ENCODE measurements at places on chromosomes 5 and 9. TPM values are rescaled to one million over a fixed set of nuclear protein-coding genes. Genes with fewer than 3 reads are reported as not detected.
A peak's percentile ranks its signal among the peaks of the same experiment; 100 is the strongest.

DNA sequence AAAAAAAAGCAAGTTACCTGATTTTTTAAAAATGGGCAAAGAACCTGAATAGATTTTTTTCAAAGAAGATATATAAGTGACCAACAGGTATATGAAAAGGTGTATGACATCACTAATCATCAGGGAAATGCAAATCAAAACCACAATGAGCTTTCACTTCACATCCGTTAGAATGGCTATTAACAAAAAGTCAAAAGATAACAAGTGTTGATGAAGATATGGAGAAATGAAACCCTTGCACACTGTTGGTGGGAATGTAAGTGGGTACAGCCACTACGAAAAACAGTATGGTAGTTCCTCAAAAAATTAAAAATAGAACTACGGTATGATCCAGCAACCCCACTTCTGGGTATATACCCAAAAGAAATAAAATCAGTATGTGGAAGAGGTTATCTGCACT is 134.8 kb downstream of the UGCG start:
- DNase-seq: no peak

- peak; percentile 38 for DNase-seq
These were observed 71.4 kb downstream of the SLF1 start for GRCh38 chr5:94689908-94690307.

DNA sequence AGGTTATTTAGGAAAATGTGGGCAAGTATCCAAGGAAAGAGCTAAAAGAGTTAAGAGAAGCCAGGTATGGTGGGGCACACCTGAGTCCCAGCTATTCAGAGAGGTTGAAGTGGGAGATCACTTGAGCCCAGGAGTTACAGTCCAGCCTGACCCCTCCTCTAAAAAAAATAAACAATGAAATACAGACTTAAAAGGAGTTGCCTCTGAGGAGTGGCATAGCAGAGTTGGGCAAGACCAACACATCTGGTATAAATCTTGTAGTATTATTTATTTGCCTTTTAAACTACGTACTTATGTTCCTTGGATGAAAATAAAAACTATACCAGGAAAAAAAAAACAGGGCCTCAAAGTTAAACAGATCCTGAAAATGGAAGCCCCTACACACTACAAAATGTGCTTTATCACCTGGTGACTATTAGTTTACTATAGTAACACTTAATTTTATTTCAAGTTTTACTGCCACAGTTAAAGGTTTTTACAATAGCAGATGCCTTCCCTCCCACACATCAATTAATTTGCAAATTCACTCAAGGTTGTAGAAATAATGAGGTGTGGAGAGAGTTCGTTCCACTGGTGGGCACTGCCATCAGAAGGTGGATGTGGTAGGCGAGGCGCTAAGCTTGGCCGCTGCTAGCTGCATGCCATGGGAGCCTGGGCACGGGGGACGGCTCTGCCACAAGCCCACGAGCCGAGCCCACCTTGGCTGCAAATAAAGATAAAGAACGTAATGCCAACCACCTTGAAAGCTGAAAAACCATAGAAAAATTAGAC is 48.0 kb downstream of the MED27 start:
- no peak for DNase-seq

DNA sequence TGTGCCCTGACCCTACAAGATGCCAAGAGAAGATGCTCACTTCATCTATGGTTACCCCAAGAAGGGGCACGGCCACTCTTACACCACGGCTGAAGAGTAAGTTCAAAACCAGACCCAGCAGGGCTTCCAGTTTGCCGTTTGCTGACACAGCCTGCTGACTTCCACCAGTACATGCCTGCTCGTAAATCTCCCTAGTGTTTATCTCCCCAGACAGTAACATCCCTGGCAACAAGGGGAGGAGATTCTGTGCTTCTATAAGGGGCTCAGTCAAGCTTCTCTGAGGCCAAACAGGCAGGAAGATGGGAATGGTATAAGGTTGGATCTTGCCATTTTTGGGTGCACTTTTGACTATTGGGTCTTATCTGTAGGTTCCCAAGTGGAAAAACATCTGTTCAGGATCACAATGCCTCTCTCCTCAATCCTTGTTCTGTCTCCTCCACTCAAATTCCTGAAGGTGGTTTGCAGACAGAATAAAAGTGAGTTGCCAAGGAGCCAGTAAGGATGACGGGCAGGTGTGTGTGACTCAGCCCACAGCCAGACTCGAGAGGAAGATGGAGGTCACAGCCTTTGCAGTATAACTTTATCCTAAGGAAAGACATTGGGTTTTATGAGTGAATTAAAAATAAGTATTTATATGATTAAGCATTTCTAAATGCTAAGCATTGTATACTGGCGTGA is 1.9 kb downstream of the MLANA start:
- DNase-seq: no peak

The OCLN gene
- 8.0 TPM for total RNA-seq

The TAF11L5 gene
- not detected for total RNA-seq

- DNase-seq: peak; percentile 49
These were observed 81.0 kb downstream of the ESM1 start for GRCh38 chr5:54904425-54904824.

The SPATA31C1 gene
- total RNA-seq: 0.21 TPM

DNA sequence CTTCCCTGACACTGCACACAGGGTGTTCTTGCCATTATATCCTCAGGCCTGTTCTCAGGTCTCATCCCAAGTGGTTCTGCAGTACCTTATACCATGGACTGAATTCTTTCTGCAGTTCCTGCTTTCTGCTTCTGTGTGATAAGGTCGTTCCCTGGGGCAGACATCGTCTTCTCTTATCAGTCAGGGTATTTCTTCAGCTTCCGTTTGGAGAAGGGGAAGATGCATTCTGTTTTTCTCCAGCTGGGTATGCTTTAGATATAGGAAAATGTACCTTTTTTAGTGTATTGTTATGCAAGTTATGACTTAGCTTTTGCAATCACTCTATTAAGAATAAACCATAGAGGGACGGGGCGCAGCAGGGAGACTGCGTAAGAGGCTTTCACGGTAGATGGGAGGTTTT is 31.1 kb downstream of the RALGPS1 start:
- DNase-seq: no peak

DNA sequence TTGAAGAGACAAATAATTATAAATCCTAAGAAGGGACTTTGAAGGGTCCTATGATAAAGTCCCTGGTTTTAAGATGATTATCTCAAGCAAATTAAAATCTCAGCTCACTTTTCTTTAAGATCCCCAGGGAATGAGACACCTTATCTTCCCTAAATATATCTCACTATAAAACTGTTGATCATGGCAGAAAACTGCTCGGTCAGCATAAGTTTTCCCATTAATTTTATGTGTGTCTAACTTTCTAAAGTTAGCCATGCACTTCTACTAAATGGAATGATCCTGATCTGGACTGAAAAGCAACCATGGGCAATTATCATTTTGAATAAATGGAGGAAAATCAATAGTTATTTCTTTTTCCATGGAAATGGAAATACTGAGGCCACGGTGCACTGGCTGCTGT is 314.5 kb downstream of the TRPM3 start:
- DNase-seq: no peak

The OR2V2 gene
- total RNA-seq: not detected

The ARID3C gene
- total RNA-seq: 0.31 TPM

Measured in tongue (tissue), 3 donors.